ENCODE measurements at places on chromosomes 2 and 18.
A peak's percentile ranks its signal among the peaks of the same experiment; 100 is the strongest.

DNA sequence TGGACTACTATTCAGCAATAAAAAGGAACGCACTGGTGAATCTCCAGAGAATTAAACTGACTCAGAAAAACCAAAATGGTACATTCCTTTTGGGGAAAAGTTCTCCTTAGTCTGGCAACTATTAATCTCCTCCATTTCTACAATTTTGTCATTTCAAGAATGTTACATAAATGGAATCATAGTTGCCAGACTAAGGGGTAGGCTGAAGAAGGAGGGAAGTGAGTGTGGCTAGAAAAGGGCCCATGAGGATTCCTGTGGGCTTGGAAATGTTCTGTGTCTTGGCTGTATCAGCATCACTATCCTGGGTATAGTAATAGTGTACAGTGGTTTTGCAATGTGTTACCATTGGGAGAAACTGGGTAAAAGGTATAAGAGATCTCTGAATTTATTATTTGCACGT, 72.4 kb downstream of the ZAP70 start:
- DNase-seq = no peak

DNA sequence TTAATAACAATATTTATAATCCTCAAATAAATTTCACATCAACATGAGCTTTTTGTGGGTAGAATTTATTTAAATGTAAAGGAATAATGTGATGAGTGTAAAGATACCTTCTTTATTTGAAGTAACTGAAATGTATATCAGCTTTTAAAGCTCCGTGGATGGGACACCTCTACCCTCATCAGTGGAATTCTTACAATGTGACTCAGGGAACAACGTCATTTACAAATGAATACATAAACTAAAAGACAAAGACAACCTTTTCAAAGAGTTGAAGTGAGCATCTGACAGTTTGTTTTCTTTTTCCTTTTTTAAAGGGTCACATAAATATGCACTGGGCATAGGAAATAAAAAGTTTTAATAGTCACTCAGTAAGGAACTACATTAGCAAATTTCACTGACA, 1127.0 kb upstream of the CRIM1 start:
- no peak for DNase-seq

- no peak for DNase-seq
Observed at GRCh38 chr2:69538872-69539548, 101.8 kb upstream of the NFU1 start.

DNA sequence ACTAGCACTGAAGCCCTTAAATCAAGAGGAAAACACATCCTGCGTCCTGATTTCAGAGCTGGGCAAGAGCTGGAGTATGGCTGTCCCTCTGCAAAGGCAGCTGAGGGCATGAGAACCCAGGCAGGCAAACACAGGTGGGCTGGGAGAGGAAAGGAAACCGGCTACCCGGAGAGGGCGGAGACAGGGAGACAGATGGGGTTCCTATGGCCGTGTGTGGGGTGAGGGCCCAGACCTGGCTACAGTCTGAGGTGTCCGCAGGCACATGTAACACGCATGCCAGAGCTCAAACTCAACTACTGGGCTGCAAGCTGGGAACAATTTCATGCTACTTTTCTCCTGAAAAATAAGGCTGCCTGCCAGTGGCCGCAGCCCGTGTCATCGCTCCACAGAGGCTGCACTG, 2.7 kb downstream of the COPS9 start:
- no peak for DNase-seq

- no peak for DNase-seq
Observed at GRCh38 chr2:48529676-48530032, 300 bp upstream of the STON1 start.

DNA sequence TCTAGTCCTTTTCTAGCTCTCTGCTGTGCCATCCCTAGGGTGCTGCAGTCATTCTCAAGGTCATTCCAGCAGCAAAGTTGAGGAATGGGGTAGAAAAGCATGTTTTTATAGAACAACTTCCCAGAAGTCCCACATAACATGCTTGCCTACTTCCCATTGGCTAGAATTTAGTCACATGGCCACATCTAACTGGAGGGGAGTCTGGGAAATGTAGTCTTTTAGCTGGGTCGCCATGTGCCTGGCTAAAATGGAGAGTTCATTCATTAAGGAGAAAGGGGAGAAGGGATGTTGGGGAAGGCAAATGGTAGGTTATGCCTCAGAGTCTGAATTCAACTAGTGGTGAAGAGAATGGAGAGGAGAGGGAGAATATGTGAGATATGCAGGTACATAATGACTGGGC, 85.7 kb downstream of the SLC4A3 start:
- DNase-seq = no peak

- DNase-seq = no peak
Observed at GRCh38 chr2:161161074-161161706, 962 bp downstream of the TANK start.

DNA sequence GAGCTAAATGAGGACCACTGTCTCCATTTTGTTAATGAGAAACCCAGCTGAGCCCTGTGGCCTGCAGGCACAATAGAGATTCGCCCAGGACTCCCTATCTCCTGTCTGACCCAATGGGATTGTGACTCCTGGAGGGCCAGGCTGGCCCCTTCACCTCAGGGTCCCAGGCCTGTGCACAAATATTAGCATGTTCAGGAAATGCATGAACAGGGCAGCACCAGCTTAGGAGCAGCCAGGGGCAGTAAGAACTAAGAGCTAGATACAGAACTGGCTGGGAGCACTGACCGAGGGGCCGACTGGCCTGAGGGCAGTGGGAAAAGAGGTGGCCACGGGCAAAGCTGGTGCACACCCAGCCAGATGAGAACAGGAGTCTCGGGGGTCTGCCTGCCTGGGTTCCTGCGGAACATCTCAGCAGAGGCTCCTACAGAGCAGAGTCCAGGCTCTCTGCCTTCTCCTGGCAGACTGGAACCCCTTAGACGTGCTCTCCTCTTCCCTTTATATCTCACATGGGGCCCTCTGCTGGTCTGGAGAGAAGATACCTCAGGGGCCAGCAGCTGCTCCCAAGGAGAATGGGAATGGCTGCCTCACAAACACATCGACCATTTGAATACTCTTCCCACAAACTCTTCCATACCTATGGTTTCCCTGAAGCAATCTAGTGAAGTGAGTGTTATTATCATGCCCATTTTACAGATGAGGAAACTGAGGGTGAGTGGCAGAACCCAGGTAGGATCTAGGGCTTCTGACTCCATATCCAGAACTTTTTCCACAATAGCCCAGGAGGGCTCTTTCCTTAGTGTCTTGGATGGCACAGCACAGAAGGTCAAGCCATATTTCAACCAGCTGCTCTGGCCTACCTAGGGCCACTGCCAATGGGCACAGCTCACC, 77.6 kb upstream of the OTOF start:
- DNase-seq = no peak

DNA sequence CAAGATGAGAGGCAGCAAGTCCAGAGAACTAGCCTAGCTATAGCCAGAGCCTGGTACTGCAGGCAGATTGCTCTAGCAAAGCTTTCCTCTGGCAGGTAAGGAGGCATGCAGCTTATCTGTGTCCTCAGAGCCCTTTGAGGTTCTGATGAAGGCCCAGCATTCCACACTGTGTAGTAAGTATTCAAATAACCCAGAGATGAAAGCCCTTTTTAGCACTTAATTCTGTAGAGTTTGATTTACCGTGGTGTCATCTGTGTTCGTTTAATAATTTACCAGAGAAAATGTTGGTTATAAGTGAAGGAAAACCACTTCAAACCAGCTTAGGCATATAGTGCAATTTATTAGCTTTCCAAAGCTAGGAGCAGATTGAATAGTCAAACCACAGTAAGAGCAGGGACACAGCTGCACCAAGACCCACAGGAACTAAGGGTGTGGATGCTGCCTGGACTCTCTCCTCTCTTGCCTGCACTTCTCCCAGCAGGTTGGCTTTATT, 226.6 kb downstream of the BABAM2 start:
- DNase-seq = no peak

DNA sequence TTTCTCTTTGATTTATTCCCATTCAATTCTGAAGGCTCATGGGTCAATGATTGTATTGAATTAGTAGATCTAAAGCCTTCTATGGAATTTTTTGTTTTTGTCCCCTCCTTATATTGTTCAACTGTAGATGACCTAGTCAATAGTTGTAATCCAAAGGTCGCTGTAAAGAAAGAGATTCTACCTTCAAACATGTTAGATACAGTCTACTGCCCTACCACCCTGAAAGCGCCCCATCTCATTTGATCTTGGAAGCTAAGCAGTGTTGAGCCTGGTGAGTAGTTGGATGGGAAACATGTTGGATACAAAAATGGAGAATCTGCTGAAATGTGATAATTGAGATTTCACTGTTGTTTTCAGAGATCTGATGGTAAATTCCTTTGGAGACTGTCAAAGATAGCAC, 63.0 kb downstream of the PPP1R1C start:
- DNase-seq = no peak

GRCh38 chr2:27262379-27263286, at the start of gene SLC30A3:
TSS of gene SLC30A3 (minus strand) at chr2:27263047. CDS start at chr2:27262906, 141 bp downstream.
- no peak for DNase-seq

DNA sequence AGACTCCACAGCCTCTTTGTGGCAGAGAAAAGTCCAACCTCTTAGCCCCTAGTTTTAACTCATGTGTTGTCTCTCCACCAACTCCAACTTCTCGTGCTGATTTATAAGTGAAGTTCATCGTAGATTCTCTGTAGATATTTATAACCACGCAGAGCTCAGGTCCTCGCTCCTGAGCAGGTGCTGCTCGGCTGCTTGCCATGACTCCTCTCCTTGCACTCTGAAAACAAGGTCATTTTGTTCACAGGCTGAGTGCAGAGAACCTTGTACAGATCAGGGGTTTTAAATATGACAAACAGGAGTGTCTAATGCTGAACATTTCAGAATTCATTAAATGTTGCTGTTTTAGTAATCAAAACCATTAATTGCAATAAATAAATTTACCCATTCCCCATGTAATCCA, 330.8 kb upstream of the GYPC start:
- DNase-seq = no peak

- DNase-seq = no peak
Observed at GRCh38 chr18:59015531-59016152, 124.0 kb upstream of the SEC11C start.

GRCh38 chr18:25704494-25704893, 352.5 kb upstream of the ZNF521 start:
- DNase-seq = no peak

GRCh38 chr2:200471324-200471848, 38.5 kb downstream of the KCTD18 start:
- DNase-seq = peak; percentile 3

DNA sequence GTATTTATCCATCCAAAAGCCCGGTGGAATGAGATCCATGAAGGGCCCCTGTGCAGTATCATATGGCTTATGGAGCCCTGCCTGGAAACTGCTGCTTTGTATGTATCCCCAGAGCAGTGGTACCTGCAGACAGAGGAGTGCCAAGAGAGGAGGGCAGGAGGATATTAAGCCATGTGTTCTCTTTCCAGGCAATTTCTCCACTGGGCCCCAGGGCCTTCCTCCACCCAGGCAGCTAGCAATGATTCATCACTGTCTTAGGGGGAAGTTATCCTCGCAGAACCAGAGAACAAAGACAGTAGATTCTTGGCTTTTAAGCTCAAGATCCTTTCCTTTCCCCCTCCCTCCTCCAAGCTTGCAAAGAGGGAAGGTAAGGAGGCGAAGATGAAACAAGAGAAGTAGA, 98.1 kb downstream of the LRRC30 start:
- no peak for DNase-seq

DNA sequence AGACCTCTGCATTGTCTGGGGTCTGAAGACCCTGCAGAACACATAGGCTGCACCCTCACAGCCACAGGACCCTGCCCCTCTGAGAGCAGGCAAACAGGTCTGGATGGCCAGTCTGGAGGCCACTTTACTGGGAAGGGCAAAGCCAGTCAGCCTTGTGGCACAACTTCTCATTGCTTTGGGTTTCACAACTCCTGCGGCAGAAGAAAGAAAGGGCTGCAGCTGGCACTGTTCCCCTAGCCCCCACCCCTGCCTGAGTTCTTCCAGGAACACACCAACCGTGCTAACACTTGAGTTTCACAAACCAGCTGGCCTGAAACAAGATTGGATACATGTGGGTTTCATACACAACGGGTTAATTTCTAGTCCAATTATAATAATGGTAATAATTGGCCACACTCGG, 276.5 kb upstream of the MGAT5 start:
- peak; percentile 23 for DNase-seq

GRCh38 chr18:5036523-5036922, 160.5 kb downstream of the AKAIN1 start:
- DNase-seq = no peak

- no peak for DNase-seq
Observed at GRCh38 chr2:240435457-240435947, at the start of gene GPC1. TSS of gene GPC1 (plus strand) at chr2:240435663. CDS start at chr2:240435919, 256 bp downstream.

DNA sequence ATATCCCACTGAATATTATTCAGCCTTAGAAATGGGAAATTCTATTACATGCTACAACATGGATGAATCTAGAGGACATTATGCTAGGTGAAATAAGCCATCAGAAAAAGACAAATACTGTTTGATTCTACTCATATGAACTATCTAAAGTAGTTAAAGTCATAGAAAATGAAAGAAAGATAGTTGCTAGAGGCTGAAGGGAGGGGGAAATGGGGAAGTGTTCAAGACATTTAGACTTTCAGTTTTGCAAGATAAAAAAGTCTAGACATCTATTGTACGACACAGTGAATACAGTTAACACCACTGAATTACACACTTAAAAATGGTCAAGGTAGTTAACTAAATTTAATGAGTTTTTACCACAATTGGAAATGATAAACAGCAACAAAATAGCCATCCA, 835.9 kb upstream of the CHAC2 start:
- DNase-seq = no peak

DNA sequence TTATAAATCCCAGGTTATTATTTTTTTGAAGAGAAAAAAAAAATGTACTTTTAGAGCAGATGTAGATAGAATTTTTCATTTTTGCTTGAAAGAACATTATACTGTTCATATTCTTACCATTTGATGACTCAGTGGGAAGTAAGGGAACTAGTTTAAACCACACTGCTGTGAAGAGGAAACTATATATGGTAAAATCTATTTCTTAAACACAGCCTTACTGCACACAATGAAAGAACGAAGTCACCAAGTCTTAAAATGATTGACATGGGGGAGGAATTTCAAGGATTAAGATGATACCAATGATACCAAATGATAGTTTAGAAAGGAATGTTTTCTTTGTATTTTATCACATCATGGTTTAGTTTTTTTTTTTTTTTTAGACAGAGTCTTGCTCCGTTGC, 5.0 kb downstream of the ACTR2 start:
- no peak for DNase-seq

DNA sequence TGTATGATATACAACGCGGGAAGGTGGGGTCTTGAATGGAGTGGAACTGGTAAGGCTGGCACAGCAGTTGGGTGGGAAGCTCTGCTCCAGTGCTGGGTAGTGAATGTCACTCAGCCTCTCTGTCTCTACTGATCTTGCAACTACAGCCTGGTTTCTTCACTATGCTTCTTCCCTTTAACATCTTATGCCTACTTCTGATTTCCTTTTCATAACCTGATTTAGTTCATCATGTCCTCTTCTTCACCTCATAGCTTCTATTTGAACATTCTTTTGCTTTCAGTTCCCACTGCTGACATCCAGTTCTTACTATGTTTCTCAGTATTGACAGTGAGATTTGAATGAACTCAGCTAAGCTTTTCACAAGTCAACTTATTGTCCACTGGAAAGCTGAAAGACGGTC, 286.2 kb downstream of the ARL6IP6 start:
- no peak for DNase-seq
